ENCODE measurements at places on chromosomes 3 and 15.

DNA sequence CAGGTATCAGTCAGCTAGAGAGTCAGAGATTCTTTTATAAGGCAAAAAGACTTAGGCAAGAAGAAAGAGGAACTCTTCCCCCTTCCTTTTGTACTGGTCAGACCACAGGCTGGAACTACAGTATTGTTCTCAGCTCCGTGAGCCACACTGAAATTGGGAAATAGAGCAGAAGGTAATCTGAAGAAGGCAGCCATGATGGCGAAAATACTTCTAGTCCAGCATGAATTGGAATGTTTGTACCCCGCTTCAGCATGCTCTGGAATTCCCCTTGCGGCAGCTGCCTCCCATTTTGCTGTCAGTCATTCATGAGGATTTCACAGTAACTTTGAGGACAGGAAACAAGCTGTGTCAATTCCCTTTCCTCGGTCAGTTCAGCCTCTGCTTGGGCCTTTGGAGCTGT lies 96.2 kb downstream of the CORO2B start:
- no peak for DNase-seq

DNA sequence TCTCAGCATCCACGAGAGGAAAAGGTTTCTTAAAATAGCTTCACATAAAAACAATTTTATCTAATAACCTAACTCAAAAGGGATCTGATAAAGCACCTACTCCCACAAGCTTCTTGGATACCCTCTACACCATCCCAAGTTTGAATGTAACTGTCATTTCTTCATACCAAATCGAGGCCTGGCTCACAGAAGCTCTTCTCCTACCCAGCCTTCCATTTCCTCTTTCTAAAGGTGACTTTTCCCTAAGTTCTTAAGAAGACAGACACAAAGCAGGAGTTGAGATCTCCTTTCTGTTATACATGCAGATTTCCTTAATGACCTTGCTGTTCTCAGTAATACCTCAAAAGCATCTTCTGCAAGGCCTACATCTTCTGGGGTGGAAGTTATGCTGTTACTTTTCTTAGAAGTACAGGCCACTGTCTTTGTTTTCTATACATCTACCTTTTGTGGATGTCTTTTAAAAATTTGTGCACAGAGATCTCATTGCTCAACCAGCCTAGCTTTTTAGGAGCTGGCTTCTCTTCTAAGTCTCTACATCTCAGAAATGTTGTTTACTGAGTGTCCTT lies 3.4 kb upstream of the LRRIQ4 start:
- DNase-seq: no peak

- DNase-seq: no peak
These were observed 899.5 kb upstream of the CFAP20DC start for GRCh38 chr3:59949311-59949710.

- DNase-seq: no peak
These were observed 41.4 kb downstream of the OSTN start for GRCh38 chr3:191240486-191240885.

DNA sequence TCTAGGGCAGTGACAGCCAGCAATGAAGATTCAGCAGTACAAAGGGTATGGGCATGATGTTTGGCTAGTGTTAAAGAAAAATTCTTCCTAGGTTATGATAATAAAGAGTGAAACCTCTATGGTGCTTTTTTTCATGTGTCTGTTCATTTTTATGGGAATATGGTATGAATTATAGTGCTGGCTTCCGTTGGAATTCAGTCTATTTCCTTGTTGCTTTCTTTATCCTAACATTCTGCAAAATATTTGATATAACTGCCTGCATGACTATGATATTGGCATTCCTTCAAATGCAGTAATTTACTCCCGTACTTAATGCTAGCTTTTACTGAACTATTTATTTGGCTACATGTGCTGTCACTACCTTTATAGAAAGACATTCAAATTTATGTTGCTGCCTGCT lies 57.6 kb upstream of the ATP11B start:
- no peak for DNase-seq

DNA sequence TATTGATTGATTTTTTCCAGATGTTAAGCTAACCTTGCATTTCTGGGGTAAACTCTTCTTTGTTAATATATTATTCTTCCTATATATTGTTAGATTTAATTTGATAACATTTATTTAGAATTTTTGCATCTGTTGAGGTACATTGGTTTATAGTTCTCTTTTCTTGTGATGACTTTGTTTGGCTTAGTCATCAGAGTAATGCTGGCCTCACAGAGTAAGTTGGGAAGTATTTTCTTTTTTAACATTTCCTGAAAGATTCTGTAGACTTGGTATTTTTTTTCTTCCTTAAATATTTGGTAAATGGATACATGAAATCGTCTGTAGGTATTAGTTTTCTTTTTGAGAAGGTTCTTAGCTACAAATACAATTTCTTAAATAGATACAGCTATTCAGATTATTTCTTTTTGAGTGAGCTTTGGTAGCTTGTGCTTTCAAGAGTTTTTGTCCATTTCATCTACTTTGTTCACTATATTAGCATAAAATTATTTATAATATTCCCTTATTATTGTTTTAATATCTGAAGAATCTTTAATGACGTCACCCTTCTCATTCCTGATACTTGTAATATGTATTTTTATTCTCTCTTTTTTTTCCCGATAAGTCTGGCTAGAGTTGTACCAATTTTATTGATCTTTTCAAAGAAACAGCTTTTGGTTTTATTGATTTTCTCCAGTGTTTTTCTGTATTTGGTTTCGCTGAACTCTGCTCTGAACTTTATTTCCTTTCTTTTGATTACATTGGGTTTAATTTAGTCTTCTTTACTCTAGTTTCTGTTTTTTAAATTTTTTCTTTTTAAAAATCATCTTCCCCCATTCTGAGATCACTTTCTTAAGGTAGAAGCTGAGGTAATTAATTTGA lies 6.5 kb upstream of the HPS3 start:
- no peak for DNase-seq

GRCh38 chr3:171791692-171792076 lies 18.6 kb downstream of the PLD1 start:
- DNase-seq: no peak

- DNase-seq: no peak
These were observed 1.5 kb downstream of the FAH start for GRCh38 chr15:80154336-80154735.

- no peak for DNase-seq
These were observed 72.7 kb downstream of the SCN5A start for GRCh38 chr3:38576526-38577370.

DNA sequence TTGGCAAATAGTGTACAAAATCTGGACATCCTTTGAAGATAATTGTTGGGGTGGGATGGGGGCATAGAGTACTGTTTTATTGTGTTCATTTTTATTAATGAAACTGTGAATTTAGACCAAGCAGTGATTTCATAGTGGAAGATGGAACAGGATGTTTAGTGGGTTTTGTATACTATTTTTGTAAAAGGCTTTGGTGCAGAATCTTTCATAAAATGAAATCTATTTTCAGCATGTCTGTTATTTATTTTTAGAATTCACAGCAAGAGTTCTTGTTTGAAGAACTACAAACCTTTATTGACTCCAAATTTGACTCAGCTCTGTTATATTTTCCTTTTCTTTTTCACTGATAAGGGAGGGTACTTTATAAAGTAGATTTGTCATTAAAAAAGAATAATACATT lies 145.4 kb downstream of the AKAP13 start:
- DNase-seq: no peak

DNA sequence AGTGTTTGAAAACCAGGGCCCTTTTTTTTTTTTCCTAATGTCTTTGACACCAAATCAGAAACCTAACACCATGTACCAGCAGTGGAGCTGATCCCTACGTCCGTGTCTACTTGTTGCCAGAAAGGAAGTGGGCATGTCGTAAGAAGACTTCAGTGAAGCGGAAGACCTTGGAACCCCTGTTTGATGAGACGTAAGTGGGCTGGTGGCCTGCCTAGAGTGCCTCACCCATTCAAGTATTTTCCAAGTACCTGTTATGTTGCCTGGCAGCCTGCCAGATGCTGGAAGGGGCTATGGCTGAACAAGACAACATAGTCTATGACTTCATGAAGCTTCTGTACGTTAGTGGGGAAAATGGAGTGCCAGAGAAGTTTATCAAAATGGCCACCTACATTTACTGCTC lies 39.7 kb downstream of the ESYT3 start:
- DNase-seq: no peak

DNA sequence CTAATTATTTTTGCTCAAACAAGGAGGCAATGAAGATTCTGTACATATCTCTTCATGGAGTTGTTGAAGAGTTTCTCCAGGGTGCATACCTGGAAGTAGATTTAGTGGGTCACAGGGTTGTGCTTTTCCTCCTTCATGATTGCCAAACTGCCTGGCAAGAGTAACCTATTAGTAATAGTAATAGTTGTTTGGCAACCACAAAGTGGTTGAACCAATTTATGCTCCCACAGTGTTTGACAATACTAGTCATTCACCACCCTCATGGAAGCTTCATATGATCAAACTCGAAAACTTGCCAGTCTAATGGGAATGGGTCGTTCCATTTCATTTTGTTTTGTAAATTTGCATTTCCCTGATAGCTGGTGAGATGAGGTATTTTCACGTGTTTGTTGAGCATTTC lies 57.8 kb downstream of the TLE3 start:
- DNase-seq: no peak

DNA sequence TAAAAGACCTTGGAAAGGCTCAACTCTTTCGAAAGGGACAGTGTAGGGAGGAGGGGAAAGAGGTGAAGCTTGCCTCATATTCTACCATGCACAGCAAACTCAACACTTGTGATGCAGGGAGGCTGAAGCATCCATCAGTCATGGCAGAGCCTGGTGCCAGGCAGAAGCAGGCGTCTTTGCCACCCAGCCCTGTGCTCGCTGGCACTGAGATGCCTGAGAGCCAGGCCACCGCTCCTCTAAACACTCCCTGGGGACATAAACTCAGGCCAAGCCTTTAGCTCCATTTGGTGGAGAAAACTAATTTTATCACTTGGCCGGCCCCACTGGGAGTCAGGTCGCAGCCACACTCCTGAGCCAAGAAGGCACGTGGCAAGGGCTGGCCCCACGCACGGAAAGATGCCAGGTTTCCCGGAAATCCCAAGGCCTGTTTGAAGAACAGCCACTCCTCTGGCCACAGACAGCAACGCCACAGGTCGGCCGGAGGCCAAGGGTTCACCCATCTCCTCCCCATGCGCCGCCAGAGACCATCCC lies 30.7 kb downstream of the XXYLT1 start:
- DNase-seq: no peak

- DNase-seq: no peak
These were observed 178.6 kb upstream of the TPRG1 start for GRCh38 chr3:188993181-188993580.

DNA sequence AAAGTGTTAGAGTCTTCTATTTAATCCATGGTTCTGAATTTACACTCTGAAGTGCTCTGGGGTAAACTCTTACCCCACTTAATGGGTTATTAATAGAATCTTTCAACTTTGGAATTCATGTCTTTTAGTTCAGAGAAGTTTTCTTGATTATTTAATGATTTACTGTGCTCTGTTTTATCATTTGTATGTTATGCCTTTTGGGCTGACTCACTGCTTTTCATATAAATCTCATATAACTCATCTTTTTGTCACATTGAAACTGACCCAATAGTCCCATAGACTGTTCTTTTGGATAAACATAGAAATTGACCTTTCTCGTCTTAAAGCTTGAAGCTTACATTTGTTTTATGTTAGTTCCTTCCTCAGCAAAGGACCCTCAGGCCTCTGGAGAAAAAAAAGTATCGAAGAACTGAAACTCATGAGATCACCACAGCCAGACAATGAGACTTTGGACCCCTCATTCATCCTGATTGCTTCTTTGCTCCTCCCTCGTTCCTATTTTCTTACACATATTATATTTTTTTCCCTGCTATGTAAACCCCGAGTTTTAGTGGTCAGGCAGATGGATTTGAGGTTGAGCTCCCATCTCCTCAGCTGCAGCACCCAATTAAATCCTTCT lies 229.1 kb upstream of the CBLB start:
- no peak for DNase-seq

GRCh38 chr15:85316244-85316934 lies 64.0 kb upstream of the AKAP13 start:
- DNase-seq: no peak

GRCh38 chr3:56917361-56918110 lies 115.8 kb upstream of the ARHGEF3 start:
- DNase-seq: no peak

GRCh38 chr15:47965297-47965696 lies 155.5 kb upstream of the SLC24A5 start:
- DNase-seq: no peak

DNA sequence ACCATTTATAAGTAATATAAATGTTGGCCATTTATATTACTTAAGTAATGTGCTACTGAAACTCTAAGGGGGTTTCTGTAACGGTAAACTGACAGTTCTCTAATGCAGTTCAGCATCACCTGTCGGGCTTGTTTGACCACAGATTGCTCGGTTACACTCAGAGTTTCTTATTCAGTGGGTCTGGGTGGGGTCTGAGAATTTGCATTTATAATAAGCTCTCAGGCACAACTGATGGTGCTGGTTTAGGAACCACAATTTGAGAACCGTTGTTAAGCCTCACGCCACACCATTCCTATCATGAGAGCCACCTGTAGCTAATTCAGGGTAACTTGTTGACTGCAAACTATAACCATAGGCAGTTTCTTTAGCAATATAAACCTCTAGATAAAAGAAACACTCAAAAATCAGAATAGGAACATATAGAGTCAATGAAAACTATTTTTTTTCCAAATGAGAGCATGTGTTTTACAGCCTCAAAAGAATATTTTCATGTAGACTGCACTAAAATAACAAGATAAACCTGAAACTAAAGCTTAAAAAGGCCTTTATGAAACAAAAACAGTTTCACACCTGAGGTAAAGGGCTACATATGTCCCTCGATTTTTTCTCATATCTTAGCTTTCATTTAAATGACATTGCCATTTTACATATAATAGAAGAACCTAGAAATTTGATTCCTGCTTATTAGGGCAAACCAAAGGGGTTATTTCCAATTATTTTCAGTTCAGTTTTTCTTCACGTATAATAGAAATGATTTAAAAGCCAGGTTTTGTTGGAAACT lies 604.8 kb downstream of the UNC13C start:
- DNase-seq: no peak

- DNase-seq: no peak
These were observed 12.6 kb downstream of the TMEM43 start for GRCh38 chr3:14137445-14137844.

GRCh38 chr3:197490098-197491058 lies 65.4 kb downstream of the BDH1 start:
- DNase-seq: no peak

GRCh38 chr15:38899300-38899699 lies 334.7 kb upstream of the RASGRP1 start:
- DNase-seq: no peak

DNA sequence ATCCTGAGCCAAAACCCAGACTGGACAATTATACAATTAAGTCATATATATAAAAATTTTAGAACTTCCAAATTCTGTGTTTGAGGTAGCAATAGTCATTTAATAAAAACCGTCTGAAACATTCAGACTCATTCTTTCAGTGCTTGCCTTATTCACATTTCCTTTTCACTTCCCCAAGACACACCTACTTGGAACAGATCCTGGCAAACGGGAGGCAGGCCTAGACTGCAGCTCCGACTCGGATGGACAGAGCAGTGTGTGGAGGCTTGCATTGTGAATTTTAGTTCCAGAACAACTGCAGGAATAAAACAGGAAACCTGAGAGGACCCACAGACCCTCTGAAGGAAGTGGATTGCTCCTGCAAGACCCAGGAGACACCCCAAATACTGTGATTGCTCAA lies 341.4 kb downstream of the CNTN3 start:
- DNase-seq: no peak

- DNase-seq: no peak
These were observed 41.2 kb downstream of the TIMP4 start for GRCh38 chr3:12117473-12117872.

Measured in activated CD8-positive, alpha-beta memory T cell treated with anti-CD3 and anti-CD28 coated beads for 4 hours (primary cell).